Right hindlimb (tissue), 1 donor: ENCODE measurements at places on chromosomes 13 and 19.

DNA sequence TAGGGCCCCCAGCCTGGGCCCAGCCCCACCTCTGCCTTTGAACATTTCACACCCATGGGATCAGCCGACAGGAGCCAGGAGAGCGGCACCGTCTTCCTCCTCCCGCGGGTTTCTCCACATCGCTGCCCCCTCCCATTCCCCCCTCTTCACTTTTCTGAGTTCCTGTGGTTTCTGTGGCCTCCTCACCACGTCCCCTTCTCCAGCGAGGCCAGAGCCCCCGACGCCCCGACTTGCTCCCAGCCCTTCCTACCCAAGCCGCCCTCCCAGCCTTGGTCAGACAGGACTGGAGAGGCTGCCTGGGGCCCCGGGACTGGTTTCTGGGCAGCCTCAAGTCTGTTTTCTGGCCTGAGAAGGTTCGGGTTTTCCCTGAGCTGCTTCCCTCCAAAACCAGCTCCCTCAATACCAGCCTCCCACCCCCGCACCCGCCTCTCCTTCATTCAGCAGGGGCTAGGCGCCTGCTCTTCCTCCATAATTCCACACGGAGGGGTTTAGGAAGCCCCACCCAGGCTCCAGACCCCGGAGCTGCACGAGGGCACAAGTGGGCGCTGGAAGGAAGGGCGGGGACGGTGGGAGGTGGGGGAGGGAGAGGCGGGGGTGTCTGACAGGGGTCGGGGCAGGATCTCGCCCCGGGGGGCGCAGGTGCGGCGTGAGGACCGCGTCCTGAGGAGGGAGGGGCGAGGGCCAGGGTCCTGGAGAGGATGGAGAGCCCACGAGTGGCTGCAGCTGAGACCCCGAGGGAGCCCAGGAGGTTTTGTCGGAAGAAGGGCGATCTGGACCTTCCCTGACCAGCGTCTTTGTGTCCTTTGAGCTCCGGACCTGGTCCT, 4.0 kb upstream of the SIGLEC10 start:
- DNase-seq: no peak

DNA sequence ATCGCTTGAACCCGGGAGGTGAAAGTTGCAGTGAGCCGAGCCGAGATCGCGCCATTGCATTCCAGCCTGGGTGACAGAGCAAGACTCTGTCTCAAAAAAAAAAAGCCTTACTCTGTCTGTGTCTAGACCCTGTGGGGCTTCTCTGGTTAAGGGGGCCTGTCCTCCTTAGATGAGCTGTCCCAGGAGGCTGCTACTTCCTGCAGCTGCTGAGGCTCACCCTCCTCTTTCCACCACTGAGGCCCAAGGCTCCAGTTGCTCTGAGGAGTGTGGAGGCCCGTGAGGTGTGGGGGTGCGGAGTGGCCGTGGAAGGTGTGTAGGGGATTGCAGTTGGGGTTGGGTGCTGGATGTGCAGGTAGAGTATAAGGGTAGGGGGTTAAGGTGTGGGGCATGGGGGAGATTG, 22.1 kb upstream of the RASA3 start:
- no peak for DNase-seq

DNA sequence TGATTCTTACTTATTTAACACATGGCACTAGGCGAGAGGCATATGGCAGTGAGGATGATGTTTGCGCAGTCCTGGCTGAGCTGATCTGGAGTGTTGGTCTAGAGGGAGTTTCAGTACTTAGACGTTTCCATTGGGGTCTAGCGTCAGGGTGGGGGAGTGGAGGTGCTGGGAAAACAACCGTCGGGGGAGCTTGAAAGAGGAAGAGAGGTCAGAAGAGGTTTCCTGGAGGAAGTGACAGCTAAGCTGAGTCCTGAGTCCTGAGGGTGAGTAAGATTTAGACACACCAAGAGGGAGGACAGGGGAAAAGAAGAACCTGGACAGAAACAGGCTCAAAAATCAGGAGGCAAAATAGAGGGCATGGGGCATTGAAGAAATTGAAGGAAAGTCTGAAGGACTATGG, 81.4 kb downstream of the ALOX5AP start:
- DNase-seq: no peak

DNA sequence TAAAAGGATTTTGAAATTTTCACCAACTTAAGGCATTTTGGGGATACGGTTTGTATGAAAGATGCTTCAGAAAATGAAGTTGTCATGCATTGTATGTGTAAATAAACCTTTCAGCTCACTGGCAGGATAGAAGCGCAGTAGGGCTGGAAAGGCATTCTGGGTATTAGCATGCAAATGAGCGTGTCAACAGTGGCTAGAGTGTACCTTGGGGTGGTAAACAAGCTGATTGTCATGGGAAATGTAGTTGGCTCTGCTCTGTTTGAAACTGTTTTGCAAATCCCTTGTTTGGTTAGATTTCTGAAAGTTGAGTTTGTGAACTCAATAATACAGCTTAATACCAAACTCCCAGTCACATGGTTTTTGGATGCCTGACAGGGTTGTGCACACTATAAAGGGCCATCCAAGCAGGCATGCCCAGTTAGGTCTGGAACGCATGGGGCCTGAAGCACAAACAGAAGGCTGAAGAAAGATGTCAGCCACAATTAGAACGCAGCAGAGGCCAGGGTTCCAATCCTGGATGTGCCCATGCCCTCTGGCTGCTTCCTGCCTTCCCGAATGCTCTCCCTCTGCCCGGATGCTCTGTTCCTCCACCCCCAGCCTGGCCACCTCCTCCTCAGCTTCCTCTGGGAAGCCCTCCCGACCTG, 14.6 kb downstream of the GSX1 start:
- DNase-seq: no peak

- no peak for DNase-seq
Measured at GRCh38 chr13:48502601-48503319, 30.1 kb downstream of the RCBTB2 start.

DNA sequence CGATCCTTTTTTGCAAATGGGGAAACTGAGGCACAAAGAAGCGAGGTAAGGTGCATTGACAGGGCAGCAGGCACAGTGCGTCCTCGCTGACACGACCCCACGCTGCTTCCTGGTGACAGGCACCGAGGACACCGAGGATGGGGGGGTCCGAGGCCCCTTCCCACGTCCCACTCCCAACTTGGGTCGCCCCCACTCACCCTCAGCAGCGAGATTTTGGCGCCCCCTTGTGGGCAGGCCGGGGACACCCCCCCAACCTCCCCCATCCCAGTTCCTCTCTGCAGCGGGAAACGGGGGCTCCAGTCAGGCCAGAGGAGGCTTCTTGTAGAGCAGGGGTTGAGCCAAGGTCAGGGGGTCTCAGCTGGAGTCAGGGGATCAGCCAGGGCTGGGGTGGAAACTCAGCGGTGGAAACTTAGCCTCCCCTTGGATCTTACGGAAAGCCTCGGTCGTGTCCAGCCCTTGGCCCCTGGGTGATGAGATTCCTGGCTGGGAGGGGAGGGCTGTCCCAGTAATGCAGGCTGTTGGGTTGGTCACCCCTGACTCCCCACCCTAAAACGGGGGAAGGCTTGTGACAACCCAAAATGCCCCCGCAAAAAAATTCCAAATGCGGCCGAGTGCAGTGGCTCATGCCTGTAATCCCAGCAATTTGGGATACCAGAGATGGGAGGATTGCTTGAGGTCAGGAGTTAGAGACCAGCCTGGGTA, 8.2 kb downstream of the SMIM24 start:
- no peak for DNase-seq
